ENCODE measurements at places on chromosomes 2 and 18.

DNA sequence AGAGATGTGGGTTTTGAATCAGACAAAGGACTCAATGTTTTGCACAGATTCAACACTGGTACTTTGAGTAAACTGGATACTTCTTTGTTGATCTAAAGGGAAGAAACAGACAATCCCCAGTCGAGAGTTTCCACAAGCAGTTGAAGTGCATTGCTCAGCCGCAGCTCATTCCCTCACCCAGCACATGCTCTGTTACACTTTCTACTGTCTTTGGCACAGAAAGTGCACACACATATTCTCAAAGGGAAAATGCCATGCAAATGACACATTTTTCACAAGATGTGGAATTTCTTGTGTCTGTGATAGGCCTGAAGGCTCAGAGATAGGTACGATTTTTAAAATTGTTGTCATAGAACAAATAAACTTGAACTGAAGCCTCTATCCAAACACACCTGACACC, 258.9 kb upstream of the TRIB2 start:
- DNase-seq, result peak; percentile 72

DNA sequence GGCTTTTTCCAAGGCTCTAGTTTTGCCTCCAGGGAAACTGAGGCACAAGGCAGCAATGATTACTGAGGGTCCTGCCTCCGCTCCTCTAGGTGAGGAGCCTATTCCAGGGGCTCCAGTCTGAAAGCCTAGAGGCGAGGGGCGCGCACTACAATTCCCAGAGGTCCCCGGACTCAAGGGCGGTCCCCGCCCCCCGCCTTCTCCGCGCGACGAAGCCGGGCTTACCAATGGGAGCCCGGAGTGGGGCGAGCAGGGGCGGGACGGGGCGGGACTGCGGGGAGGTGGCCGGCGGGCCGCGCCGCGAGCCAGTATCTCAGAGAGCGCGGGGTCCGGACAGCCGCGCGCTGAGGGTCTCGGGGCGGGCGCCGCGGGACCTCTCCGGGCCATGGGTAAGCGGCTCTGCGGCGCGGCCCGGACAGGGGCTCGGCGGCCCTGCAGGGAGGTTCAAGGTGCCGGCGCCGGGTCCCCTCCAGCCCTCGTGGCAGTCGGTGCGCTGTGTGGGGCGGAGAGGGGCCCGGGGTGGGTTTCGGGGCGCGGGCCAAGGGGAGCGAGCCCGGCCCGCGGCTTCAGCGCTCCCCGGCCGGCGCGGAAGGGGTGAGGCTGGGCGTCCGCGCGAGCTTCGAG, at the start of gene ARID5A:
Gene ARID5A, plus strand, starts transcription at position 308 of the 621 bp plus-strand sequence. Its CDS starts 75 bp downstream, at position 383.
- peak; percentile 99 for DNase-seq

DNA sequence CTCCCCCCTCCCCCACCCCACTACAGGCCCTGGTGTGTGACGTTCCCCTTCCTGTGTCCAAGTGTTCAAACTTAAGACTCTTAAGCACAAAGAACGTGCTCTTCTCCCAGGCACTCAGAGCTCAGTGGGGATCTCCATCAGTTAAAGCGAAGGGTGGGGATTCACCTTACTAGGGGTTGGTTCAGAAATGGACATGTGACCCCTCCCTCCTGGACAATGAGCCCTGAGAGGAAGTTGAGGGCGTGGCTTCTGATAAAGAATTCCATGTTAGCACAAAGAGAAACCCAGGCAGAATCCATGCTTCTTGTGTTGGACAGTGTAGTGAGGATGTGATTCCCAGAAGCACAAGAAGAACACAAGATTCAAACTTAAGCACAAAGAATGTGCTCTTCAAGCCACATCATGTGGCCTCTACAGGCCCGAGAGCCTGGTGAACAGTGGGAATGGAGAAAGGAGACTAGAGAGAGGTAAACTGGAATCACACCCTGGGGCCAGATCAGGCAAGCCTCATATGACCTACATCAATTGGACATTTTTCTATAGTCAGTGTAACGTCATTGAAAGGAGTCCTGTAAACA, 78.1 kb upstream of the TTC39C start:
- no peak for DNase-seq

- DNase-seq, result no peak
Measured at GRCh38 chr2:203763241-203763937, 57.0 kb downstream of the CD28 start.

GRCh38 chr18:35581546-35581897, at the start of gene GALNT1:
Gene GALNT1 (plus strand): TSS chr18:35581740. CDS start chr18:35654663, 72,923 bp downstream.
- DNase-seq, result peak; percentile 93

- DNase-seq, result no peak
Measured at GRCh38 chr18:9482790-9483189, 7.5 kb downstream of the RALBP1 start.

- no peak for DNase-seq
Measured at GRCh38 chr2:119680457-119681202, 1.6 kb downstream of the TMEM177 start.

DNA sequence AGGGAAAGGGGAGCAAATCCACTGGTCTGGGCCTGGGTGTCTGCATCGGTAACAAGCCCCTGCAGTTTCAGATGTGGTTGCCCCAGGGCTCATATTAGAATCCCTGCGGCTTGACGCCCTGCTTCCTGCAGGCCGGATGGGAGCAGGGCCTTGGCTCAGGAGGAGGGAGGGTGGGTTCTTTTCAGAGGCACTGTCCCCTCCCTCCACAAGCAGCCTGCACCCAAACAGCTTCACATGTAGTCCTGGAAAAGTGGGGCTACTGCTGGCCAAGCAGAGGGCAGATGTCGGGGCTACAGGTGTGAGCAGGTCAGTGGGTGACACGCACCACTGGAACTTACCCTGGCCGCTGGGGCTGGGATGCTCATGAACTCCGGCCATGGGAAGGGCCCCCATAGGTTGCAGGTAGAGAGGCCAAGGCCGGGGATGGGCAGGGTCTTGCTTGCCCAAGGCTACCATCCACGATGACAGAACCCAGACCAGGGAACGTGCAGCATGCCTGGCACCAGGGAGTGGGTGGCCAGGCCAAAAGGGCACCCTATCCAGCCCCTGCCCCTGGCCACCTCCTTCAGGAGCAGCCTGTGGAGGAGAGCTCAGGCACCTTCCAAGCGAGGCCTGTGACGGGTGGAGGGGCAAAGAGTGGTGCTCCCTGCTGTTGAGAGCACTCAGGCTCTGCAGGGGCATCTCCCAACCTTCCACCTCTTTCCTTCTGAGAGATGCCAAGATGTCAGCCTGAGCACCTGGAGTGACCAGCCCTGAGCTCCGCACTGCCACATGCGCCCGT, 16.8 kb downstream of the ARID5A start:
- DNase-seq, result peak; percentile 47

GRCh38 chr2:164719996-164720941, 99.0 kb upstream of the GRB14 start:
- DNase-seq, result no peak

GRCh38 chr18:27673861-27674260, 488.8 kb upstream of the CHST9 start:
- DNase-seq, result no peak

DNA sequence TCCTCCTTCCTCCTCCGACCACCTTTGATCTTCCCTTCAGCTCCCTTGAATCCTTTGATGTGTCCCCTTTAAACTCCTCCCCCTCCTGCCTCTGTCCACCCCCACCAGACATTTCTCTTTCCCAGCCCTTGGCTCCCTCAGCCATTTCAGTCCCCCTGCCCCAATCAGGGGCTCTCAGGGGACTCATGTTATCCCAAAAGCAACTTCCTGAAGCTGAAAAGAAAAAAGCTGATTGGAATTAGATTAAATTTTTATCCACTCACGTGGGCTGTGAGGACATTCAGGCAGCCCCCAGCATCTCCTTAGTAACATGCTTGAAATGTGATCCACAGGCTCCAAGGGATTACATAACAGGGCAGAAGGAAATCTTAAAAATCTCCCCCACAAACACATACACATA, 81.3 kb downstream of the NEURL3 start:
- DNase-seq, result no peak

- DNase-seq, result peak; percentile 38
Measured at GRCh38 chr2:1586251-1586922, 157.9 kb downstream of the PXDN start.

- DNase-seq, result no peak
Measured at GRCh38 chr2:202023904-202024266, 9.8 kb upstream of the FZD7 start.

GRCh38 chr2:46525522-46526155, 46.3 kb downstream of the TMEM247 start:
- DNase-seq, result peak; percentile 19

- no peak for DNase-seq
Measured at GRCh38 chr18:53702480-53702879, 522.0 kb downstream of the MBD2 start.

DNA sequence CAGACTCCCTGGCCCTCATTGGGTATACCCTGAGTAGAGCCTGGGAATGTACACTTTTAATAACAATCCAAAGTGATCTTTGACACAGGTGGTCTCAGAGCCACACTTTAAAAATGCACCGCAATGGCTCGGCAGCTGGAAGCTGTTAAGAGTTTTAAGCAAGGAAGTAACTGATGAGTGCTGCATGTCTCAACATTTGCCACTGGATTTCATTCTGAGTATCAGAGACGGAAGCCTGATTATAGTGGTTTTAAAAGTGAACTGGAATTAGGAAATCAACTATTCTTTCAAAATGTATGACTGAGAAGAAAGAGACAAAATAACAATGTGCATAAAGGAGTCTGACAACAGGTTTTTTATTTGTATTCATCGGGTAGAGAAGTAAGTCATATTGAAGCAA, 7.5 kb downstream of the MBOAT2 start:
- DNase-seq, result no peak

DNA sequence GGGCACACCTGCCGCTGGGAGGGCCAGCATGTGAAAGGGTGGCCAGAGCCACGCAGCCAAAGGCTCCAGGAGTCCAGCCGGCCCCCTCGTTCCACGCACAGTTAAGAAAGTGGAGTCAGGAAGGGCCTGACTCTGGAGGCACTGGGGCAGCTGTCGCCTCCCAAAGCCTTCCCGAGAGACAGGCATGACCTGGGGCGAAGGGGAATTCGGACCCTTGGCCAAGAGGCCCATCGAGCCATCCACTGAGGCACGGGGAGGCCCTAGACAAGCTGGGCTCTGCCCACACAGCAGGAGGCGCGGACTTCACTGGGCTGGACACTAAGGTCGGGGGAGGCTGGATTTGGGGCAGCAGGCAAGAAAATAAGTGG, 38.5 kb upstream of the SNED1 start:
- DNase-seq, result peak; percentile 70

- peak; percentile 81 for DNase-seq
Measured at GRCh38 chr2:237122214-237122666, 36.6 kb downstream of the COPS8 start.

DNA sequence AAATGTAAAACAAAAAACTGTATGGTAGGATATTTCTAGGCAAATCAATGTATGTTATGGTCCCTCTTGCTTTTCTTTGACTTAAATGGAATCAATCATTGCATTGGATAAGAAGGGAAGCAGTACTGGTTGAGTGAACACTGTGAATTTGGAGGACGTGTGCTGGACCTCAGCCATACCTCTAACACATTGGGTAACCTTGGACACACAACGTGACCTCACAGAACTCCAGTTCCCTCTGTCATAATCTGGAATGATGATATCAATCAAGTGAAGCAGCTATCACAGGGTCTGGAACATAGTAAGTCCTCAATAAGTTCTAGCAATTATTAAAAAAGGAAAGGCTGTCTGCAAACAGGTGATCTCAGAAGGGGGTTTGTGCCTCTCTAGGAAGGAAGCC, 474.9 kb upstream of the TCF4 start:
- no peak for DNase-seq

DNA sequence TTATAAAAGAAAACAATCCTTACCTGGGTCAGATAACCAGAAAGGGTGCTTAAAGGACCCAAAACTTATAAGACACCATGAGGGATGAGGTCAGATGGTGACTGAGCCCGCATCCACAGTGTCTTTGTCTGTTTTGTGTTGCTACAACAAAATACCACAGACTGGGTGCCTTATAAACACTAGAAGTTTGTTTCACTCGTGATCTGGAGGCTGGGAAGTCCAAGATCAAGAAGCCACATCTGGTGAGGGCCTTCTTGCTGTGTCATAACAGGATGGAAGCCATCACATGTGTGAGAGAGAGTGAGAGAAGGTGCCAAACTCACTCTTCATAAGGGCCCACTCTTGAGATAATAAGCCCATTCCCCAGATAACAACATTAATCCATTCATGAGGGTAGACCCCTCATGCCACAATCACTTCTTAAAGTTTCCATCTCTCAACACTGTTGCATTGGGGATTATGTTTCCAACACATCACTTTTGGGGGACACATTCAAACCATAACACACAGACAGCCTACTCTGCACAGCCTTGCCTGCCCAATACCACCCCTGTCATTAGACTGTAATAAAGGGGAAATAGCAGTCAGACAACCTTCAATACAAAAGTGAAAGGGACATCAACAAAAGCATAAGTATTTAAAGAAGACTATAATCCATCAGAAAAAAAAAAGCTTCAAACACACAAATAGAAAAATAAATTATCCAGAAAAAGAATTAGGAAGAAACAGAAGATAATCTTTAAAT, 249.8 kb downstream of the ANAPC1 start:
- no peak for DNase-seq

All from osteoblast (primary cell).